CD8-positive, alpha-beta memory T cell (primary cell): ENCODE measurements at places on chromosomes 3 and 15.

GRCh38 chr3:9934993-9935392 is 1.4 kb downstream of the CRELD1 start:
- H3K27me3 ChIP-seq = no peaks in the 10 kb centered on the region
- peaks cover 12% of the 10 kb centered on the region for H3K36me3 ChIP-seq
- H3K4me3 ChIP-seq = peak overlapping the region; percentile 76
- no peak for DNase-seq

GRCh38 chr3:123350971-123351370 is 97.9 kb downstream of the ADCY5 start:
- no peaks in the 10 kb centered on the region for H3K36me3 ChIP-seq
- no peak for DNase-seq
- no peaks in the 10 kb centered on the region for H3K4me1 ChIP-seq
- H3K27ac ChIP-seq = no peak overlapping the region
- H3K4me3 ChIP-seq = no peak overlapping the region
- H3K27me3 ChIP-seq = peaks cover 7% of the 10 kb centered on the region

GRCh38 chr3:132279030-132279429 is 38.2 kb upstream of the ACP3 start:
- H3K4me3 ChIP-seq = no peak overlapping the region
- no peak for DNase-seq
- H3K36me3 ChIP-seq = no peaks in the 10 kb centered on the region
- no peaks in the 10 kb centered on the region for H3K27me3 ChIP-seq
- no peak overlapping the region for H3K27ac ChIP-seq

DNA sequence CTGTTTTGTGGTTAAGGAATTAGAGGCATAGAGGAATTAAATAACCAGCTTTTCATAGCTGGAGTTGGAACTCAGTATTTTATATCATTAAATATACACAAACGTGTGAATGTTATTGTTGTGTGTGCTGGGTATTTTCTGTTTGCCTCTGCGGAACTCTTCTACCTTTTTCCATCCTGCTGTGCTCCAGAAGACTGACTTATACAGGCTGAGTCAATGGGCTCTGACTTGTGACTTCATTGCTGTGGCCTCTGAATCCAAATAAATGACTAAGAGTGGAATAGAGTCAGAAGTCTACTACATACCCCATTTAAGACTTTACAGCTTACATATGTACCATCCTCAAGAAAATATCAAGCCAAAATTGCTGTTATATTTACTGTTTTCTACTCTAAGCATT is 17.6 kb downstream of the ARIH1 start:
- peaks cover 65% of the 10 kb centered on the region for H3K4me1 ChIP-seq
- H3K4me3 ChIP-seq = no peak overlapping the region
- H3K27me3 ChIP-seq = no peaks in the 10 kb centered on the region
- DNase-seq = no peak
- H3K36me3 ChIP-seq = no peaks in the 10 kb centered on the region

DNA sequence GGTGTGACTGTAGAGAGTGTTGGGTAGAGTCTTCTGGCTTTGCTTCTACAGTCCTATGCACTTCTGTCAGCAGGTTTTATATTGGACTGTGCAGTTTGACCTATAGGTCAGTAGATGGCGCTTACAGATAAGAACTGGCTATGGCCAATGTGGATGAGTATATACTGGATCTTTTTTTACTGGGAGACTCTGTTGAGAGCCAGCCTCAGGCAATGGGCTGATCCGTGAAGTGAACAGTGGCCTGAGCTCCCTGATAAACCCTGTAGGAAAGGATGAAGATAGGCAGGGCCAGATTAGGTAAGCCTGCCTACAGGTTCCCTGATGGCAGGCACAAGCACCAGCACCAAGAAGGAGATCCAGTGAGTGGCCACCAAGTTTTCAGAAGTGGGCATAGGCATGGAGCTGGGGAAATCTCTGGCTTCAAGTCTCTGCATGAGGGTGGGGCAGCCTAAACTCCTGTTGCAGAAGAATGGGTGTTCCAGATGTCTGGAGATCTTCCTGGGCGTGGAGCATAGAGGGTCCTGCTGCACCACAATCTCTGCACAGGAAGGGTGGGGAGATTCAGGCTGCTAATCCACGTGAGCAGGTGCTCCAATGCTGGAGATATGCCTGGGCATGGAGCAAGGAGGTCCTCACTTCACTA is 326.0 kb upstream of the SGO1 start:
- no peaks in the 10 kb centered on the region for H3K27me3 ChIP-seq
- H3K4me1 ChIP-seq = no peaks in the 10 kb centered on the region
- no peak overlapping the region for H3K27ac ChIP-seq

DNA sequence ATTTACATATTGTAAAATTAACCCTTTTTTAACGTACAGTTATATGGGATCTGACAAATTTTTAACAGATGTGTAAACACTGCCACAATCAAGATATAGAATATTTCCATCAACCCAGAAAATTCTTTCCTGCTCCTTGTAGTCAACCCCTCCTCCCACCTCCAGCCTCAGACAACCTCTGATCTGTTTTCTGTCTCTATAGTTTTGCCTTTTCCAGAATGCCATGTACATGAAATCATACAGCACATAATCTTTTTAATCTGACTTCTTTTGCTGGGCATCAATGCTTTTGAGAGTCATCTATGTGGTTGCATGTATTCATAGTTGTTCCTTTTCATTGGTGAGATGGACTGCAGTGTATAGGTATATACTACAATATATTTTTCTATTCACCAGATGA is 153.0 kb downstream of the SMAD6 start:
- no peak for DNase-seq
- no peaks in the 10 kb centered on the region for H3K4me1 ChIP-seq
- H3K36me3 ChIP-seq = no peaks in the 10 kb centered on the region
- H3K4me3 ChIP-seq = no peak overlapping the region
- H3K27ac ChIP-seq = no peak overlapping the region
- no peaks in the 10 kb centered on the region for H3K27me3 ChIP-seq

DNA sequence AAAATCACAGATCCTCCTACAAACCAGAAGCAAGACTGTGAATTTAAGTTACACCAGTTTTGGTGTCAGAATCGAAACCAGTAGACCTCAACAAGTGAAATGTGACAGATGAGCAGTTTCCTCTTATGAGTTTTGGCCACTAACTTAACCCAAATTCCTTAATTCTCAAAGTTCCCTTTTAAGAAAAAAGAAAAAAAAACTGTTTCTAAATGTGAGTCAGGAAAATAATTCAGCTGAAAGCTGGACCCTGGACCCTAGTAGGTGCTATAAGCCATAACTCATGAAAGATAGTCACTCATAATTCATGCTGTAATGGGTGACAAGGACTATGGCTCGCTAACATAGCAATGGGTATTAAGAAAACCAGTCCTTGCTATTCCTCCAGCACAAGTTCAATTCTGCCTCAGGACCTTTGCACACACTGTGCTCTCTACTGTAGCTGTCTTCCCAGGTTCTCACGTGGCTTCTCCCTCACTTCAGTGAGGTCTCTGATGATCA is 9.0 kb upstream of the THRB start:
- no peaks in the 10 kb centered on the region for H3K4me1 ChIP-seq
- H3K27me3 ChIP-seq = no peaks in the 10 kb centered on the region
- H3K27ac ChIP-seq = no peak overlapping the region
- no peak for DNase-seq
- no peaks in the 10 kb centered on the region for H3K36me3 ChIP-seq

GRCh38 chr15:92891533-92892200 is 8.5 kb upstream of the CHD2 start:
- no peak overlapping the region for H3K27ac ChIP-seq
- DNase-seq = no peak
- peaks cover 43% of the 10 kb centered on the region for H3K36me3 ChIP-seq
- peaks cover 90% of the 10 kb centered on the region for H3K4me1 ChIP-seq

GRCh38 chr3:45477041-45477725 is 88.8 kb downstream of the LARS2 start:
- no peak for DNase-seq
- no peaks in the 10 kb centered on the region for H3K4me1 ChIP-seq
- H3K27ac ChIP-seq = no peak overlapping the region
- no peak overlapping the region for H3K4me3 ChIP-seq

GRCh38 chr3:36434687-36435426 is 54.6 kb downstream of the STAC start:
- no peak for DNase-seq
- H3K36me3 ChIP-seq = no peaks in the 10 kb centered on the region
- no peak overlapping the region for H3K27ac ChIP-seq

GRCh38 chr15:77904436-77904821 is 173.1 kb downstream of the TBC1D2B start:
- H3K27me3 ChIP-seq = no peaks in the 10 kb centered on the region
- no peaks in the 10 kb centered on the region for H3K36me3 ChIP-seq
- DNase-seq = no peak
- H3K27ac ChIP-seq = no peak overlapping the region
- no peaks in the 10 kb centered on the region for H3K4me1 ChIP-seq
- H3K4me3 ChIP-seq = no peak overlapping the region

GRCh38 chr3:112043621-112044201 is 9.2 kb downstream of the TMPRSS7 start:
- H3K4me1 ChIP-seq = peaks cover 4% of the 10 kb centered on the region
- H3K27me3 ChIP-seq = no peaks in the 10 kb centered on the region
- DNase-seq = peak; percentile 66
- no peaks in the 10 kb centered on the region for H3K36me3 ChIP-seq
- no peak overlapping the region for H3K4me3 ChIP-seq

GRCh38 chr3:172259111-172259541 is 189.1 kb downstream of the GHSR start:
- no peaks in the 10 kb centered on the region for H3K36me3 ChIP-seq
- no peak overlapping the region for H3K27ac ChIP-seq
- DNase-seq = no peak
- H3K27me3 ChIP-seq = no peaks in the 10 kb centered on the region
- no peak overlapping the region for H3K4me3 ChIP-seq

- no peaks in the 10 kb centered on the region for H3K36me3 ChIP-seq
- H3K4me3 ChIP-seq = no peak overlapping the region
- H3K27ac ChIP-seq = no peak overlapping the region
- H3K4me1 ChIP-seq = no peaks in the 10 kb centered on the region
- DNase-seq = no peak
- peaks cover 5% of the 10 kb centered on the region for H3K27me3 ChIP-seq
Measured at GRCh38 chr3:165196577-165197480, 645 bp upstream of the SLITRK3 start.
